ENCODE measurements at places on chromosomes 13 and 19.

DNA sequence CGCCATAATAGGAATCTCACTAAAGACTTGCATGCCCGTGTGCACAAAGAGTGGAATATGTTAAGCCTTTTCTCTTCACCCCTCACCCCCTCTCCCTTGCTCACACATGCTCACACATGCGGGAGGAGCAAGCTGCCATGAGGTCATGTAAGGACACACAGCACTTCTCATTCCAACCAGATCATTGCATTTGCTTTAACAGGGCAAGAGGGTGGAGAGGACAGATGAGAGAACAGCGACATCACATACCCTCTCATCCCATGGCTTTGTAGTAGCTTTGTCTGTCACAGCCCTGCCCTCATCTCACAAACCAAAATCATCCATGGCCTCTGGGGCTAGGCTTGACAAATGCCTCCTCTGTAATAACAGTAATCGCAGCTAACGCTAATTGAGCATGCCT is 145.6 kb upstream of the FRY start:
- no peak for DNase-seq

- DNase-seq, result no peak
Measured at GRCh38 chr13:68257111-68257842, 1027.1 kb upstream of the PCDH9 start.

- no peak for DNase-seq
Measured at GRCh38 chr13:69274231-69274630, 833.4 kb upstream of the ATXN8OS start.

DNA sequence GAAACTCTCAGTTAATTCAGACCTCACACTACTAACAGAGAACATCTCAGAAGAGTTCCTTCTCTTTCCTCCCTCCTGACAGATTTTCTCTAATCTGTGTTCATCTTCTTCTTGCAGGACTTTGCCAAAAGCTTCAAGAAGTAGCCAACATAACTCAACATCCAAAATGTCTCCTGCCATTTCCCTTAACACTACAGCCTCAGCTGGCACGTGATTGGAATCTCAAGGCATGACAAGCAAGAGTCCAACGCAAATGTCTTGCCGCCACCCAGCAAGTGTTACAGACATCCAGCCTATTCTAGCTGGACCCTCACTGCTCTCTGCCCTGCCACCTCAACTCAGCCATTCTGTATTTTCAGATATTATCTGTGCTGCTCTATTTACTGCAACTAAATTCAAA is 135.1 kb downstream of the DNAJC15 start:
- DNase-seq, result no peak

GRCh38 chr13:30415430-30416030 is 6.8 kb upstream of the UBE2L5 start:
- no peak for DNase-seq

DNA sequence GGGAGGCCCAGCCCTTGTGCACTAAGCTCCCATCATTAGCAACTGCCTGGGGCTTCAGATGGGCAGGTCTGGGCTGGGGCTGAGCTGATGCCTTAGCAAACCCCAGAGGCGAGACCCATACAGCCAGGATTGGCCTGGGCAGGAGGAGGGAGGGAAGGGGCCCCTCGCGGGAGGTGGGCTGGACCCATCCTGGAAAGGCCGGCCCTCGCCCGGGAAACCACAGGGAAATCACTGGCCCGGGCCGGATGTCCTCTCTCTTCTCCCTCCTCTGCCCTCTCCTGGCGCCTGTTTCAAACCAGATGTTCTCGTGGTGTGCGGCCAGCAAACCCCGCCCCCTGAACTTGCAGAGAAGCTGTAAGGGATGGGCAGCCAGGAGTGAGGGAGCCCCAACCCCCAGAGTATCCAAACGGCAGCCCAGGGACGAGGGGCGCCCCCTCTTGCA is 43.1 kb downstream of the TMEM255B start:
- DNase-seq, result peak; percentile 89

DNA sequence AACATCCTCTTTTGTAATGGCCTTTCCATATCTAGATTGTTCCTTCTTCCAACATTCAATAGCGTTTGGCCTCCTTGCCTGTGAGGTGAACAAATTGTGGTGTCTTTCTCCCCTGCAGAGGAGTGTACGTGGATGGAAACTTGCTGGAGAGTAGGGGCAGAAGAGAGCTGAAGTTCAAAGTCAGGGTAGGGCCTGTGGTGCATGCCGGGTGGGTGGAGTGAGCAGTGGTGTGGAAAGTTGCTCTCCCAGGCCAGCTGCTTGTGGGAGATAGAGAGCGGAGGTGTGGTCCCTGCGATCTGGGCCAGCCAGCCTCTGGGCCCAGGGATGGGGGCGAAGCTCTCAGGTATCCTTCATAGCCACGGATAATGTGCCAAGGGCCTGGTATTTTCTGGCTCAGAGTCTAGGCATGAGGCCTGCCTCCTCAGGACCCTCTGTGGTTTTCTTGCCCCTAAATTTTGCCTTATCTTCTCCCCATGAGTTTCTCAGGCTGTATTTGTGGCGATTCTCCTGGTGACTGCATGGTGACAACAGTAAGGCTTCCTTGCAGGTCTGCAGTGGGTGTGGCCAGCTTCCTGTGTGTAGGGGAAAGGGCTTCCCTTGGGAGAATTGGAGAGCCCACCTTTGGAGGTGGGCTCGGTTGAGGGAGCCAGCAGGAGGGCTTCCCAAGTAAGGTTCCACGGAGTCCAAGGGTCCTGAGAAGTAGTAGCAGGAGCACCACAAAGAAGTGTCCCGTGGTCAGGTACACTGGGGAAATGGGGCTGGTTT is 6.7 kb downstream of the RGCC start:
- no peak for DNase-seq

GRCh38 chr19:4066682-4067395 is at the start of gene ZBTB7A:
Gene ZBTB7A, minus strand, starts transcription at chr19:4066899. Its CDS starts 11,667 bp downstream, at chr19:4055232.
- peak; percentile 87 for DNase-seq

DNA sequence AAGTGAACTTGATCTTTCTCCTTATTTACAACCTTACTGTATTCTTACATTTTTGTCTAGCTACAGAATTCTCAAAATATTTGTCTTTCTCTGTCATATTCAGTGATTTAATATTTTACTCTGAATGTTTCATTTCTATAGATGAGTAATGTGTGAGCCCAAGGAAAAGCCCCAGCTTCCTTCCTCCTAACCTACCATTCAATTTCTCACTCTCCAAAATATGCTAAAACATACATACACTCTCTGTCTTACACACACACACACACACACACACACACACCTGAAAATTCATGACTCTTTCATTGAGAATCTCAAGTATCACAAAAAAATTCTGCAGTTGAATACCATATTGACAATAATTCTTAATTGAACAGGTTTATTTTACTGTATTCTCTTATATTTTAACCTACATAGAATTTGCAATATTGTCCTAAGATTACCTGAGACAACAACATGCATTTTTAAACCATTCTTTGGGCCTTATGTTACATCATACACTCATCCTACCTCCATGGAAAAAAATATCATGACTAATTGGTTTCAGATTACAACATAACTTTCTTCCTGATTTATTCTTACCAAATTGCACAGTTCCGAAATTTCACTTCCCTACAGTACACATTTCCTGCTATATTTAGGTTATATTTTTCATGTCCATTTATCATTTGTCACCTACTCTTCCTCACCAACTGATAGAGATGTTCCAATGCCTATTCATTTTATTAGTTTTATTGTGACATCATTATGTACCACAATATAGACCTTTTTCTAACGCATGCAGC is 1965.6 kb upstream of the PCDH20 start:
- DNase-seq, result no peak

All from left hindlimb (tissue), 1 donor.